ENCODE measurements at places on chromosomes 6 and 20. TPM values are rescaled to one million over a fixed set of nuclear protein-coding genes. Genes with fewer than 3 reads are reported as not detected.

The CRISP2 gene
- not detected for total RNA-seq

The ARMH2 gene
- not detected for total RNA-seq

The RNF217 gene
- 9.6 TPM for total RNA-seq

The ANKEF1 gene
- 7.4 TPM for total RNA-seq

The CLIC5 gene
- total RNA-seq = not detected

The SDC4 gene
- total RNA-seq = 53.4 TPM

The BPIFB1 gene
- total RNA-seq = not detected

The RIN2 gene
- 65.7 TPM for total RNA-seq

The TMEM170B gene
- 1.2 TPM for total RNA-seq

The EPPIN gene
- total RNA-seq = not detected

The WFDC5 gene
- not detected for total RNA-seq

The RNF182 gene
- 8.2 TPM for total RNA-seq

- DNase-seq = no peak
Measured at GRCh38 chr6:120202878-120203277, 853.3 kb upstream of the MAN1A1 start.

GRCh38 chr20:8547035-8547650, 415.1 kb downstream of the PLCB1 start:
- DNase-seq = no peak

DNA sequence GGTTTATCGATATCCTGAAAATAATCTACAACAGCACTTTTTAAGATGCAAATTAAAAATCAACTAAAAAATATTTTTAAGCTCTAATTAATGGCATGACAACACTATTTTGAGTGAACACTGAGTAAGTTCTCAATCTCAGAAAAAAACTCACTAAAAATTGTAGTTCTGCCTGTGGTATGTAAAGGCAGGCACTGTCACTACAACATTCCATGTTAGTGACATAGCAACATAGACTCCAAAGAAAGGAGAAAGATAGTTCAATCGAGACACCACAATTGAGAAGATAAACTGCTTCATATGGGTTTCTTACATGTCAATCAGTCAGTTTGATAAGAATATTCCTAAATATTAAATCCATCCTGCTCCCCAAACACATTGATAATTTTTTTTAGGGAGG, 38.0 kb downstream of the COL12A1 start:
- DNase-seq = no peak

- DNase-seq = no peak
Measured at GRCh38 chr20:10264166-10264558, 45.5 kb downstream of the SNAP25 start.

DNA sequence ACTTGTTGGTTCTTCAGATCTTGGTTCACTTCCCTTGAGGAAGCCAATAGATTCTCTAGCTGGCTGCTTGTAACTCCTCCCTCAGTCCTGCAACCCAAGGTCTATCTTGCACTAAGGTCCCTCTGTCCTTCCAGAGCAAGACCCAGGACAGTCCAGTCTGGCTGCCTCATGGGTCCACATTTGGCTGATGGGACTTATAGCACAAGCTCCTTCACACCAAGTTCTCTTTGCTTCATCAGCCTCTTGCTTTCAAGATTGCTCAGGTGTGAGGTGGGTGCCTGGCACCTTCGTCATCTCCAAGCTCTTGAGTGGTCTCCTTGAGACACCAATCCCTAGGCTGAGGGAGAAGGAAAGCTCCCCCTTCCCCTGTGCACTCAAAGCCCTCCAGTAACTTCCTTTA, 28.3 kb downstream of the NSFL1C start:
- DNase-seq = no peak

- DNase-seq = peak; percentile 54
Measured at GRCh38 chr6:1786455-1787453, 177.0 kb downstream of the FOXC1 start.

GRCh38 chr6:39082310-39082709, 32.7 kb downstream of the SAYSD1 start:
- DNase-seq = no peak

GRCh38 chr20:21074605-21075336, 31.4 kb downstream of the LINC00237 start:
- peak; percentile 74 for DNase-seq

GRCh38 chr20:11222243-11222642, 548.4 kb upstream of the JAG1 start:
- DNase-seq = no peak

- DNase-seq = peak; percentile 42
Measured at GRCh38 chr20:46757754-46758678, 48.6 kb downstream of the SLC2A10 start.

- peak; percentile 55 for DNase-seq
Measured at GRCh38 chr6:50030777-50031562, 9.2 kb upstream of the DEFB110 start.

DNA sequence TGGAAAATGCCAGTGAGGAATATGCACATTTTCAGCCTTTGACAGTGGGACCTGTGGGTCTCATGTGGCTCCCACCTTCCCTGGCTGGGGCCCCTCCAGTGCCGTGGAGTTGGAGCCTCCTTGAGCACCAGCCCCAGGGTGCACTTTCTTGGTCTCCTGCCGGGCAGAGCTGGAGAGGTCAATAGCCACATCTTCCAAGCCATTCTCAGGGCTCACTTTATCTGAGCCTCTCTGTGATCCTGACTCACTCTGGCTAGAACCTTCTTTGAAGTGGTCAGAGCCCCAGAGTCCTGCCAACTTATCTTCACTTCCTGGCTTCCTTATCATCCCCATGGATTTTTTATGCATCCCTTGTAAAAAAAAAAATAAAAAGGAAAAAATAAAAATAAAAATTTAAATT, 5.7 kb downstream of the VSX1 start:
- DNase-seq = peak; percentile 21

GRCh38 chr6:30091577-30092381, 16.2 kb upstream of the RNF39 start:
- peak; percentile 64 for DNase-seq

DNA sequence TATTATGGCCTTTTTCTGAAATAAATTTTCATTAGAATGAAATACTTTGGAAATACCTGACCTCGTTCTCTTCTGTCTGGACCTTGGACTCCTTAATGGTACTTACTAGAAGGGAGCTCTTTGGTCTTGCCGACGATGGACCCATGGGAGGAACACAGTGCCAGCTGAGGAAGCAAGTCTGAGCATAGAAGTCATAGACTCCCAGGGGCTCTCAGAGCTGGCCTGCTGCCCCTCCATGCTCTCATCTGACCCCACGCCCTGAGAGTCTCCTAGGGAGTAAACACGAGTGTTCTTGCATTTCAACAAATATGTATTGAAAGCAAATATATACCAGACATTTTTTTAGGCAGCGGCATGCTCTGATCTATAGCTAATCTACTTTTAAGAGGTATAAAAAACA, 87.8 kb downstream of the PLEKHG1 start:
- no peak for DNase-seq

- no peak for DNase-seq
Measured at GRCh38 chr20:61965606-61966491, 99.8 kb downstream of the TAF4 start.

- no peak for DNase-seq
Measured at GRCh38 chr20:2135013-2135412, 33.4 kb downstream of the STK35 start.

DNA sequence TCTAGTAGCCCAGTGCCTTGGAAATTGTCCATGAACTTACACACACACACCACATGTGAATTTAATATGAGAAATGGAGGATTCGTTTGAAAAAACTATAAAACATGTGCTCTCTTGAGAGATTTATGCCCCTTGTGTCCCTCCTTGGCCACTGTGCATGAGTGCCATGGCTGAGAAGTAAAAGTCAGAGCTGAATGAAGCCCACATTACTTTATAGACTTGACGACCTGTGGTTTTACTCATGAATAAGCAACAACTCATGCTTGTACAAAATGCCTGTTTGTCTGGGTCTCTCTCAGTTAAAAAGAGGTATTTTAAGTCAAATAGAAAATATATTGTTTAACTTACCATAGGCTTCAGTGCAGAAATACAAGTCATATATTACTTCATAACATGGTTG, 102.7 kb downstream of the KCNQ5 start:
- no peak for DNase-seq

GRCh38 chr6:35359744-35360348, 17.5 kb downstream of the PPARD start:
- peak; percentile 66 for DNase-seq

- no peak for DNase-seq
Measured at GRCh38 chr6:112774319-112774718, 427.2 kb downstream of the RFPL4B start.

GRCh38 chr6:21712213-21712612, 118.7 kb downstream of the SOX4 start:
- no peak for DNase-seq

All from HT1080 (cell line).